ENCODE measurements at places on chromosomes 1 and 21. TPM values are rescaled to one million over a fixed set of nuclear protein-coding genes. Genes with fewer than 3 reads are reported as not detected.

GRCh38 chr1:165695031-165695430, 3.3 kb downstream of the ALDH9A1 start:
- no peak for DNase-seq

GRCh38 chr1:168320800-168321450, 40.2 kb downstream of the TBX19 start:
- peak; percentile 74 for DNase-seq

DNA sequence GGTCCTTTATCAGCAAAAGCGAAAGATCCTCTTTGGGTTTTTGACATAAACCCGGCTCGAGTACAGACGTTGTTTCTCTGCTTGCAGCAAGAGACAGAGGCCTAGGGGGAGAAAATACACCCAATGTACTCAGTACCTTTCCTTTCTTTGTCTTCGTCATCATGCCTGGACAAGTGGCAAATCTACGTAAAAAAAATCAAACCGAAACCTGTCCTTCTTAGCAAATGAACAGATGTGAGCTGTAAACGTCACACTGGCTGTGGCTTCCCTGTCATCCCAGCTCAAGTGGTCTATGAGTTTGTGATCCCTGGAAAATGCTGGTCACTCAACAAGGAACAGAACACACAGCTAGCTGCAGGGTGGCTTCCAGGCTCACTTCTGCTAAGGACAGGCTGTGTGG, 39.9 kb downstream of the STPG1 start:
- DNase-seq = no peak

GRCh38 chr1:7460807-7461206, 310.3 kb upstream of the VAMP3 start:
- DNase-seq = no peak

DNA sequence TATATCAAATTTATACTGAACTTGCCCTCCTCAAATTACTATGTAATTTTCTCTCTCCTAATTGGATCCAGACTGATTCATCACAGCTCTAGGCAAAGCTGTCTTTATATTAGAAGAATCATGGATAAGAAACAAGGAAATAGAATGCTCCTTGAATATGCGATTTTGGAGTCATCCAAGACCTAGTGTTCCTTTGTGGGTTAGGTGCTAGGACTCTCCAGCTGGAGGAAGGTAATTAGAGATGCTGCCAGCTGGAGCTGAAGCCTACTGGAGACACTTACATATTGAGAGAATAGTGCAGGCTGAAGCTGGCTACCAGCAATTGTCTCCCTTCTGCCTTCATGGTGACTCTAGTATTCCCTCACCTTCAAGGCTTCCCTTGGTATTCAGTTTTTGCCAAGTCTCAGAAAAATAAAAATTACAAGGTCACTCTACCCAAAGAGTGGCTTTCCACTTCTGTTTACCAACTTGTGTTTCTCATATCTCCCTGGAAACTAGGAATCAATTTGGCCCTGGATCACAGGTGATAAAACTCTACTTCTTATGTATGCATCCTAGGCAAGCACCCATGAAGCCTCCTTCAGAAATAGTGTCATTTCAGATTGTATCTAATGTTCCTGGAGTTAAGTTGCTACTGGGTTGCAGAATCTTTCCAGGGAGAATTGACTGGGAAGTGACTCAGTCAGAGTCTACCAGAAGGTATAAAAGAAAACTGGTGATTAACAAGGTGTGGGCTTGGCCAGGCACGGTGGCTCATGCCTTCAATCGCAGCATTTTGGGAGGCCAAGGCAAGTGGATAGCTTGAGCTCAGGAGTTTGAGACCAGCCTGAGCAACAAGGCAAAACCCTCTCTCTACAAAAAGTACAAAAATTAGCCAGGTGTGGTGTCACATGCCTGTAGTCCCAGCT, 24.4 kb upstream of the DOCK7 start:
- no peak for DNase-seq

- DNase-seq = no peak
Observed at GRCh38 chr1:64242895-64243756, 39.7 kb downstream of the UBE2U start.

- DNase-seq = no peak
Observed at GRCh38 chr1:10932088-10932487, 80.4 kb upstream of the TARDBP start.

DNA sequence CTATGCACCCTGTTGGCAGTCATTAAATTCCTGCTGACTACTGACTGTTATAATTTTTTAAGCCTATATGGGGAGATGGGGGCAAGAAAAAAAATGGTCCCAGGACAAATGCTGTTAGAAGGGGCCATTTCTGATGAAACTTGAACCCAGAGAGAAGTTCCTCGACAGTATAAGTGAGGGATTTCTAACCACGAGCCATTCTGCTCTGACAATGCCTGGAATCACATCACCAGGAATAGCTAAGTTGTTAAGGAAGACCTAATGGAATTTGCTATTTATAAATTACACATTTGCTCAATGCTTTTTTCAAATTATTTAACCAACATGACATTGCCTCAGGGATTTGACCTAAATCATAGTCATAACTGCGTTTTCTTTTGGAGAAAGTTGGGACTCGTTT, 55.2 kb downstream of the LHX9 start:
- no peak for DNase-seq

DNA sequence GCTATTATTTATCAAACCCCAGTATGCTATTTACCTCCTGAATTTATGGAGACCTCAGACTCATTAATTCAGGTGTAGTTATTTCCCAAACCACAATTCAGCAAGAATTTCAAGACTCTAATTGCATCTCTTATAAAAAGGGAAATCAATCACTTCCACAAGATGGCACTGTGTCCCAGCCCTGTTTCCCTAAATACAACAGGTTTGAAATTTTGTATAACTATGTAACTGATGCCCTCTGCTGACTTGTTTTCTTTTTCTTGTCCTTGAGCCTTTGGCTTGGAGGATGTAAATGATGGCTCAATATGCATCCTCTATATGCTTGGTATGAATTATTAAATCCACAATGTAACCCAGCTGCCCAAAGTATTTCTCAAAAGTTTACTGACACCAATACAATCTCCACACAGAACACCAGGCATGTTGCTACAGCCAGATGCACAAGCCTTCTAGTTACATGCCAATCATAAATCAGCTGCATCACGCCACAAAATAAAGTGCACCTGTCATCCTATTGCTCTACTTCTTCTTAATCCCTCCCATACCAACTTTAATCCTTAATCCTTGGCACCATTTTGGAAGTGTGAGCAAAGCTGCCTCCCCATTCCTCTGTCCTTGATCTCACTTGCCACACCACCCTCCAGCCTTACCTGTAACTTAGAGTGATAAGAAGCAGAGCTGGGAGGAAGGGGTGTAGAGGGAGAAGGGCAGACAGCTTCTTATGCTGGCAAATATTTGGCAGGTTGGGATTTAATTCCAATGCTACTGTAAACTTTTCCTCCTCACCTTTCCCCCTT, 9.0 kb downstream of the C1orf105 start:
- no peak for DNase-seq

GRCh38 chr1:237270353-237270752, 228.4 kb downstream of the RYR2 start:
- no peak for DNase-seq

DNA sequence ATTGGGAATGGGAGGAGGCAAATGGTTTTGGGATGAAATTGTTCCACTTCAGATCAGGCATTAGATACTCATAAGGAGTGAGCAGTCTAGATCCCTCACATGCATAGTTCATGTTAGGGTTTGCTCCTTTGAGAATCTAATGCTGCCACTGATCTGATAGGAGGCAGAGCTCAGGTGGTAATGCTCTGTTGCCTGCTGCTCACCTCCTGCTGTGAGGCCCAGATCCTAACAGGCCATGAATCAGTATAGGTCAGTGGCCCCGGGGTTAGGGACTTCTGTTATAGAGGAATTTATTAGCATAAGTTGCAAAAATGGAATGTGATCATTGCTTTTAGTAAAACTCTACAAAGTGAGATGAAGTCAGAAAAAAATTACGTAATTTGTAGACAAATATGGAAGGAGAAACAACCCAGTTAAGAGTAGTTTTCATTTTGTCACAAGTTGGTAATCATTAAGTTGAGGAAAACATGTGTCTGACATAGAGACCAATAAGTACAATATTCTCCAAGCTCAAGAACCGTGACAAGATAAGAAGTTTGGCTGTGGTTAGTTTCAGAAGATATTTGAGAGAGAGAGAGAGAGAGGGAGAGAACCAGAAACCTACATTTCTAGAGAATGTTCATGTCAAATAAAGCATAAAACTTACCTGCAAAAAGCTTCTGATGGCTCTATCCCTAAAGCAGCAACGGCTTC, 689.7 kb upstream of the PRMT6 start:
- DNase-seq = no peak

- DNase-seq = no peak
Observed at GRCh38 chr21:36461918-36462486, 17.9 kb downstream of the CLDN14 start.

Gene ADORA1
- polyA plus RNA-seq = 2.1 TPM

Gene SPATC1L
- polyA plus RNA-seq = 2.9 TPM

Gene SH3BP5L
- polyA plus RNA-seq = 16.6 TPM

Gene RBP7
- 0.22 TPM for polyA plus RNA-seq

Gene GNG12
- polyA plus RNA-seq = 140 TPM

Gene OR6N1
- not detected for polyA plus RNA-seq

Gene OR10J4
- polyA plus RNA-seq = not detected

Gene LIN9
- polyA plus RNA-seq = 2.2 TPM

Data from AG04450 (cell line).